Suprapubic skin (tissue), 4 donors: ENCODE measurements at places on chromosomes 1 and 21.

DNA sequence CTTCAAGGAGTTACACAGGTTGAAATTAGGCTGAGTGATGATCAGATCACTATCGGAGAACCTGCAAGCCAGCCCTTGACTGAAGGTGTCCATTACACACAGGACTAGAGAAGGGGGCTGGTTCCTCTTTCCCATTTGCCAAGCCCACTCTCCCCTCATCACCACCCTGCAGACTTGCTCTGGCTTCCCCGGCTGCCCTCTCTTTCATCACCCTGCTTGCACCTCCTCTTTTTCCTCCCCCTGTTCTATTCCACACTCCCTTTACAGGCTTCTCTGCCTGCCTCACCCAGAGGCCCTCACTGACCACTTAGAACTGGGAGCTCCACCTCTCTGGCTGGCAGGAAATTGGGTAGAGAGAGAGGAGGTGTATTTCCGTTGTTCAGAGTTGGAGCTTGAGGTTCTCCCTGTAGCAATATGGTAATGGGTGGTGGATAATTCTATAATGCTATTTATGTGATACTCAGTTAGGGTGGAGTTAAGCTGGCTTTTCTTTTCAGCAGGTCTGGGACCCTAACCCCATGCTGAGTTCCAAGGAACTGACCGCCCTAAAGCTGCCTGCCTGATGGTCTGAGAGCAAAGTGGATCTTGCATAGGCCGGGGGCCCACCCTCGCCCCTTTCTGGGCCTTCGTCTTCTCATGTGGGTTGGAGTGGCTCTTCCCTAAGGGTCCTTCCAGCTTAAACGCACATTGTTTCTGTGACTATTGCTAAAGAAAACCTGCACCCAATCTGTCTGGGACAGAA, 111.8 kb upstream of the ADAR start:
- no peak for DNase-seq

- DNase-seq, result peak; percentile 65
These were observed 5.1 kb downstream of the NAV1 start for GRCh38 chr1:201543871-201544642.

GRCh38 chr1:246450611-246451251, 56.3 kb downstream of the SMYD3 start:
- DNase-seq, result no peak

GRCh38 chr1:96710708-96711477, 10.7 kb upstream of the PTBP2 start:
- no peak for DNase-seq

DNA sequence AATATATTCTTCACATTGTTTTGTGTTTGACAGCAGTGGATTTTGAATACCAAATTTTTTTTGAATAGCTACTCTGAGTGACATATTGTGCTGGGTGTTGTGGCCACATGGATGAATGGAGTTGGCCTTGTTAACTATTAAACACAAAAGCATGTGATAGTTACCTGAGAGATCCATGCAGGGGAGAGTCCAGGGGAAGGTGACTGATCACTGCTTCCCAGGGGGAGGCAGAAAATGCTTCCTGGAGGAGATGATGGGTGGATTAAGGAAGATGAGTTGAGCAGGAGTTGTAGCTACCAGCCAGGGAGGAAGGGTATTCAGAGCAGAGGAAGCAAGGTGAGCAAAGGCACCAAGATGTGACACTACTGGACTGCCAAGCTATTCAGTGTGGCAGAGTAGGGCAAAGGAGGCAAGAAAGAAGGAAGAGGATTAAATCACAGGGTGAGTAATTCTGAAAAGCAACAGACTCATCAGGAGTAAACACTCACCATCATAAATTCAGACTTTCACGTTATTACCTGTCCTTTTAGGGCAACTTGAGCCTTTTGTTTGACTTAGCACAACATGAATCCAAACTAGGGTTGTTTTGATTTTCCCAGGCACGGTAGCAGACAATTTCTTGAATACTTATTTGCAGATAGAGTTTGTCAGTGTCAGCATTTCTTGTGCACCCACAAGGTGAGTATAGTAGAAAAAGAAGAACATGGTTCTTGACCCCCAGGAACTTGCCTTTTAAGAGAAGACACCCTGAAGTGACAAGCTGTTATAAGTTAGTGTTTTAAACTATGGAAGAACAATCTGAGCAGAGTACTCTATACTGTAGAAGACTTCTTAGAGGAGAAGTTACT, 4.2 kb downstream of the CD46 start:
- no peak for DNase-seq

DNA sequence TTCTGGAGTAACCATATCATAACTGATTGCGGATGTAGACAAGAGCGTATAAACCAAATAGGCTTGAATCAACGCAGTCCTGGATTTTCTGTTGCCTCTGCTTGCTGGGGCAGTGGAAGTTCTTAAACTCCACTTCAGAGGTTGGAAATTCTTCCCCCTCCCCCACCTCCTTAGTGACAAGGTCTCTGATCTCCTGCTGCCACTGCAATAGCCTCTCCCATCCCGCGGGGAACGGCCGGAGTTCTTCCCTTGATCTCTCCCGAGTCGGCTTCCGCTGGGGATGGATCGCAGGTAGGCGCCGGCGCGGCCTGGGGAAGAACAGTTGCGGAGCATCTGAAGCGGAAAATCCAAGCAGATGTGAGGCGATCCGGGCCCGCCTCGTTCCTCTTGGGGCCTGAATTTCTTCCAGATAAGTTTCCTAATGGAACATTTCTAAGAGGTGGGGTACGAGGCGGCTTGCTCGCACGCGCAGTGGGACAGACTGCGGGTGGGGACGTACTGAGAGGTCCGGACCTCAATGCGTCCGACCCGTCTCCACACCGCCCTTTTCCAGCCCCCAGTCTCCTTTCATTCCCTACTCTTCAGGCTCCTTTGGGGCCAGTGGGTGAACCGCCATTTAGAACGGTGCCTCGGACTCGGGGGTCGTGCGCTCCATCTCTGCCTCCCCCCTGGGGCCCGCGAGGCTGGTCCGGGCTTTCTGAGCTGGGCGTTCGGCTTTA, 3.1 kb upstream of the SIM2 start:
- DNase-seq, result no peak

- DNase-seq, result no peak
These were observed 183.9 kb downstream of the NRIP1 start for GRCh38 chr21:14880922-14881321.

- DNase-seq, result no peak
These were observed 18.2 kb downstream of the COQ8A start for GRCh38 chr1:226958300-226958699.

- no peak for DNase-seq
These were observed 49.0 kb downstream of the SCCPDH start for GRCh38 chr1:246773213-246773641.

GRCh38 chr1:243693800-243694199, 156.2 kb downstream of the AKT3 start:
- DNase-seq, result no peak

DNA sequence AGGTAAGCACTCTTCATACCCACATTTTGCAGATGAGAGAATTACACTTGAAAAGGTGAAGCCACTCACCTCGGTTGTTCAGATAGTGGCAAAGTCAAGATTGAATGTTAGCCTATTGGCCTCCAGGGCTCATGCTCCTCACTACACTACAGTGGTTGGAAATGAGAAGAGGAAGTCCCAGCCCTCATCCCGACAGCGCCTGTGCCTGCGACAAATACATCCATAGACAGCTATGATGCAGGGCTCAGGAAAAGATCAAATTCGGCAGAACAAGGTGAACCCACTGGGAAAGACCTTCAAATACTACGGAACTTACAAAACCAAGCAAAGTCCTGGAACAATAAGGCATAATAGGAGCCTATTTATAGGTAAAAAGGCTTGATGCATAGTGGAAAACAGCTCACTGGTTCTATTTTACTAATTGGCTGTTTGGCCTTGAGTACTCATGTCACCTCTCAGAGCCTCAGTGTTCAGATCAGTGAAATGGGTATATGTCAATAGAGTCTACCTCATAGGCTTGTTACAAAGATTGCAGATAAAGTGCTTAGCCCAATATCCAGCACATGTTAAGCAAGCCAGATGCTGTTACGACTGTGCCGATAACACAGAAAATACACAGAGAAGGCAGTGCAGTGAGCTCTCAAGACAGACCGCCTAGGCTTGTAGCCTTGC, 3.5 kb downstream of the SPOCD1 start:
- DNase-seq, result no peak

GRCh38 chr1:15272009-15272781, 25.2 kb downstream of the FHAD1 start:
- DNase-seq, result peak; percentile 65

- DNase-seq, result no peak
These were observed 88.5 kb upstream of the QSOX1 start for GRCh38 chr1:180066150-180066549.

DNA sequence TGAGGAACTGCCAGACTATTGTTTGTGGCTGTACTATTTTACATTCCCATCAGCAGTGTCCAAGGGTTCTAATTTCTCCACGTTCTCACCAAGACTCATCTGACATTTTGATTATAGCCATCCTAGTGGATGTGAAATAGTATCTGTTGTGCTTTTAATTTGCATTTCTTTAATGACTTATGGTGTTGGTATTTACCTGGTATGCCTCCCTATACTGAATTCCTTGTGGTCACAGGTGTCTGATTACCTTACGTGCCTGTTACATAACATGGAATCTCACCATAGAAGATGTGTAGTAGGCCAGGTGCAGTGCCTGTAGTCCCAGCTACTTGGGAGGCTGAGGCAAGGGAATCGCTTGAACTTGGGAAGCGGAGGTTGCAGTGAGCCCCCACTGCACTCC, 13.5 kb downstream of the ZYG11A start:
- no peak for DNase-seq

DNA sequence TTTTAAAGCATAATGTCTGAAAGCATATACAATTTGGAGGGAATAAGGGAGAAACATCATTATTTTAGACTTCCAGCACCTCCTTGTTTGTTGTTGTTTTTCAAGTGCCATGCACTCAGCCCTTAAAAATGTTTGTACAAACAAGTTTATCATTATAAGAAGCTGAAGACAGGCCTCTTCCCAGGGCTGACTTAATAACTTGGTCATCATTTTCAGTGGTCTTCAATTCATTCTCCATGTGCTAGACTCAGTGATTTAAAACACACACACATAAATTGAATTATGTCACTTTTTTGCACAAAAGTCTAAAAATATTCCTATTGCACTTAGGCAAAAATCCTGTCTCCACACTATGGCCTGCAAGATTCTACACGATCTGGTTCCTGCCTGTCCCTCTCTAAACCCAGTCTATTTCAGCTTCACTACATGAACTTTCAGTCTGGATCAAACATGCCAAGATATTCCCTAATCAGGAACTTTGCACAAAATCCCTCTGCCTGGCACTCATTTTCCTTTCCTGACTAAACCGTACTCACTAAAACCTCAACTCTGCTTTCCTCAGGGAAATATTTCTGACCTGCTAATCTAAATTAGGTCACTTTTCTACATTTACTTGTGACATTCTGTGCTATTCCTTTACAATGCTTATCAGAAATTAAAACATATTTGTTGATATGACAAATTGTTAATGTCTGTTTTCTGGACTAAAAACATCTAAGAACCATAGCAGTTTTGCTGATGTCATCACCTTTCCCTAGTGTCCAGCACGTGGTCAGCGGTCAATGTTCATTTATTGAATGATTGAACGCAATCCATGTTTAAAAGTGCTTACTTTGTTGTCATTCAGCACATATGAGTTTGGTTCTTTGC, 14.8 kb upstream of the GBP5 start:
- no peak for DNase-seq

DNA sequence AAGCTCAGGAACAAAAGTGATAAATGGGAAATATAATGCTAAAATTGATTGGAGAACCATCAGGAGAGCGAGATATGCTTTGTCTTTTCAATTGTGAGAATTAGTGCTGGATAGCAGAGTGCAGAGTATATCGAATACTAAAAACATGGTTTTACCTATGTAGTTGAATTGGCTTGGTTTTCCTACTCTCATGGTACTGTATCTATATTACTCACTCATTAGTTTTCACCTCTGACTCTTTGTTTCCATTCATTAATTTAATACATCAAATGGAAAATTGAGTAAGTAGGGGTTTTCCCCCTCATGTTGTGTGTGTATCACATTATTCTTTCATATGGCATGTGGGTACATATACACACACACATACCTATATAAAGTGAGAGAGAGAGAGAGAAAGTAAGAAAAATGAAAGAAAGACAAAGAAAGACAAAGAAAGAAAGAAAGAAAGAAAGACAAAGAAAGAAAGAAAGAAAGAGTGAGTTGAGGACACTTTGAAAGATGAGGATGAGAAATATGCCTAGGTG, 1574.5 kb downstream of the MRPL39 start:
- no peak for DNase-seq

- DNase-seq, result no peak
These were observed 23.2 kb upstream of the ARHGEF16 start for GRCh38 chr1:3431266-3431665.

GRCh38 chr1:61368876-61369275, 286.5 kb downstream of the NFIA start:
- DNase-seq, result no peak

GRCh38 chr1:171898941-171899340, 57.6 kb downstream of the DNM3 start:
- DNase-seq, result no peak

GRCh38 chr1:160400223-160400645, at the start of gene VANGL2:
Gene VANGL2 (plus strand): TSS chr1:160400564. CDS start chr1:160415838, 15,274 bp downstream.
- no peak for DNase-seq

- DNase-seq, result no peak
These were observed 13.0 kb downstream of the EXOC8 start for GRCh38 chr1:231324660-231325059.

- DNase-seq, result no peak
These were observed 33.3 kb downstream of the PTPRC start for GRCh38 chr1:198672124-198672523.

GRCh38 chr1:87437663-87438295, 109.1 kb downstream of the LMO4 start:
- DNase-seq, result no peak

- no peak for DNase-seq
These were observed 7.6 kb upstream of the HHAT start for GRCh38 chr1:210321131-210321530.

DNA sequence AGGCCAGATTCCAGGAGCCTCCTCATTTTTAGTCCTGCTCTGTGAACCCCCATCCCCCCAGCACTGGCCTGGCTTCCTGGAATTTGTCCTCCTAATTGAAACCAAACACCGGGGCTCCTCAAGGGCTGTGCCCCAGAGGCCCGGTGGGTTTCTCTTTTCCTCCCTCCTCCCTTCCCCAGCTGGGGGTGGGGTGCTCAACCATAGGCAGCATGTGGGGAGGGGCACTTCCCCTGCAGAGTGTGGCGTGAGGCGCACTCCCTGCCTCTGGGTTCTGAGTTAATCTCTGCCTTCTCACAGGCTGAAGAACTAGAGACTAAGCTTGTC, 67.5 kb upstream of the ACOT11 start:
- no peak for DNase-seq

GRCh38 chr1:228513236-228513900, 26.2 kb downstream of the RNF187 start:
- DNase-seq, result no peak

DNA sequence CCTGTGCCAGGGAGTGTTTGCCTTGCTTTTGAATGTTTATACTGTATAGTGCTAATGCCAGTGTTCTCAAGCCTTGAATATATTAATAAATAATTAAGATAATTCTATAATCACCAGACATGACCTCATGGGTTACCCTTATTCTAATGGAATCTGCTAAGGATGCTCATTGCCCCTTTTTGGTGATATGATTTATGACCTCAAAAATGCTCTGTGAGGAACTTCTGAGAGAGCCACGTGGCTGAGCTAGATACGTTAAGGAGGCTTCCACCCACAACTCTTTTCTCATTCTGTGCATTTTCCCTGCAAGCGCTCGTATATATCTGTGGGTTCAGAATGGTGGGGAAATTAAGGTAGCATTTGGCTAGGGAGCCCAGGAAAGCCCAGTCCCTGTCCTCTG, 19.6 kb upstream of the SLC30A1 start:
- no peak for DNase-seq

- DNase-seq, result no peak
These were observed 125.1 kb downstream of the NFIA start for GRCh38 chr1:61207416-61207815.

- DNase-seq, result no peak
These were observed at the start of gene BLACAT1 for GRCh38 chr1:205455581-205456382. Gene BLACAT1 (minus strand): TSS chr1:205456045.
